ENCODE measurements at places on chromosomes 12 and 14.

GRCh38 chr14:61927520-61927919 lies 165.3 kb downstream of the SNAPC1 start:
- DNase-seq, result no peak

DNA sequence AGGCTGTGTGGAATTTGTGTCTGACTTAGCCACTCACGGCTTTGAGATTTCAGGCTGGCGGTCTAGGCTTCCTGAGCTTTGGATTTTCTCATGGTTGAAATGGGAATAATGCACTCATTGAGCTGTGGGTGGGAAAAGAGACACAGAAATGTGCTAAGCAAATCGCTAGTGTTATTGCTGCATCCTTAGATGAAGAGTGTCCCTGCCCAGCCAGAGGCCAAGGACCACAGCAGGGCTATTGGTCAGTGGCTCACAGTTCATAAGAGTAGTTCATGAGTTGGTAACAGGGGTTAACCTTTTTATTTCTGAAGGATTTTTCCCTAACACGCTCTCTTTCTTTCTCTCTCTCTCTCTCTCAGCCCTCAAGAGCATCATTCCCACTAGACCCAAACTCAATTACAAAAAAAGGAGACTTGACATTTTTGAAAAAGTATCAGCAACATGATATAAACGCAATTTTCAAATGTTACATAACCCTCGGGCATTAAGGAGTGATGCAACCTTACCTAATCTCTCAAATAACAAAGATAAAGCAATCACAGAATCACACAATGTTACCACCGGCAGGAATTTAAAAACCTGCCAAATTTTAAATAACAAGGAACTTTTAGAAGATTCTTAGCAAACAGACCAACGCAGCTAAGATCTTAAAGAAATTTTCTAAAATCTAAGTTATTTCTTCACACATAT lies 36.7 kb upstream of the RMST start:
- DNase-seq, result no peak

- DNase-seq, result no peak
Measured at GRCh38 chr12:124213666-124214347, 81.1 kb upstream of the RFLNA start.

- DNase-seq, result no peak
Measured at GRCh38 chr14:104385531-104386101, 193.9 kb upstream of the C14orf180 start.

GRCh38 chr14:105659935-105660527 lies 133.6 kb downstream of the TMEM121 start:
- DNase-seq, result no peak

DNA sequence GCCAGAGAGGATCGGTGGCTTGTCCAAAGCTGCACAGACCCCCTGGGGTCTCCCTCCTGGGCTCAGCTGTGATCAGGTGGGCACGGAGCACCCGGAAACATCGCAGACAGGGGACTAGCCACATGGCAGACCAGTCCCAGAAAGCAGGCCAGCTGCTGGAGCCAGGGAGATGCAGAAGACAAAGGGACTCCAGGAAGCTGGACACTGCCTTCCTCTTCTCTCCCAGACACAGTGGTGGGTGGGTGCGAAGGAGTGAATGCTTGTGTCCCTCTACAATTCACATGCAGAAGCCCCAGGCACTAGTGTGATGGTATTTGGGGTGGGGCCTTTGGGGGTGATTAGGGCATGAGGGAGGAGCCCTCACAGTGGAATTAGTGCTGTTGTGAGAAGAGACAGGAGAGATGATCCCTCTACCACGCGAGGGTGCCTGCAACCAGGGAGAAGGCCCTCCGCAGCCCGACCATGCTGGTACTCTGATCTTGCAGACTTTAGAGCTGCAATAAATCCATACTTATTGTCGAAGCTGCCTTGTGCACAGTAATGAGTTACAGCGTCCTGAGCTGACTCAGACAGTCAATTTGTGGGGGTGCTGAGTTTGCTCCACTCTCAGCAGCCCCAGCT lies 95.2 kb downstream of the CALM1 start:
- no peak for DNase-seq

- DNase-seq, result no peak
Measured at GRCh38 chr12:86174188-86174587, 82.0 kb downstream of the MGAT4C start.

DNA sequence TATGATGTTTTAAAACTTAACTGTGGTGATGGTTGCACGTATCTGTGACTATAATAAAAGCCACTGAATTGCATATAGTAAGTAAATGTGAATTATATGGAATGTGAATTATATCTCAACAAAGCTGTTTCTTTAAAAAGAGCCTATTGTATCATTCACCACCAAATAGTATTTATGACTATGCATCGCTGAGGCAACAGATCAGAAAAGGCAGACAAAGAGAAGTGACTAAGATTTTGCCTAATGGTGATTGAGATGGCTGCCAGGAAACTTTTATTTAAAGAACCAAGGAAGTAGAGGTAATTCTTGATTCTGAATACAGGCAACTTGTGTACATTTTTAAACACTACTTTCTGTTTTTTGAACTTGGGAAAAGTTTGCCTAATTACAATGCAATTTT lies 31.7 kb downstream of the DHRS7 start:
- no peak for DNase-seq

DNA sequence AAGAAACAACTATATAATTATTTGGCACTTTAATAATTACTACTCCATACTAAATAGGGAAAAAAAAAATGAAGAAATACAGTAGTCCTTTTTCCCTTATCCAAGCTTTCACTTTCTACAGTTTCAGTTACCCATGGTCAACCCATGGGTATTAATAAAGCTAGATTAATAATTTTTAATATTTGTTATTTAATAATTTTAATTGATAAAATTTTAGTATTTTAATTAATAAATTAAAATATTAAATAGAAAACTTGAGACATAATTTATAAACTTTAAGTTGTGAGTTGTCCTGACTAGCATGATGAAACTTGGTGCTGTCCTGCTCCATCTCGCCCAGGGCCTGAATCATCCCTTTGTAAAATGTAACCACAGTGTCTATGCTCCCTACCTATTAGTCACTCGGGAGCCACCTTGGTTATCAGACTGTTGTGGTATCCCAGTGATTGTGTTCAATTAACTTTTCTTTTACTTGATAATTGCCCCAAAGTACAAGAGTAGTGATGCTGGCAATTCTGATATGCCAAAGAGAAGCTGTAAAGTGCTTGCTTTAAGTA lies 71.8 kb downstream of the PAWR start:
- DNase-seq, result no peak

GRCh38 chr14:85409481-85410210 lies 120.3 kb upstream of the FLRT2 start:
- DNase-seq, result no peak

DNA sequence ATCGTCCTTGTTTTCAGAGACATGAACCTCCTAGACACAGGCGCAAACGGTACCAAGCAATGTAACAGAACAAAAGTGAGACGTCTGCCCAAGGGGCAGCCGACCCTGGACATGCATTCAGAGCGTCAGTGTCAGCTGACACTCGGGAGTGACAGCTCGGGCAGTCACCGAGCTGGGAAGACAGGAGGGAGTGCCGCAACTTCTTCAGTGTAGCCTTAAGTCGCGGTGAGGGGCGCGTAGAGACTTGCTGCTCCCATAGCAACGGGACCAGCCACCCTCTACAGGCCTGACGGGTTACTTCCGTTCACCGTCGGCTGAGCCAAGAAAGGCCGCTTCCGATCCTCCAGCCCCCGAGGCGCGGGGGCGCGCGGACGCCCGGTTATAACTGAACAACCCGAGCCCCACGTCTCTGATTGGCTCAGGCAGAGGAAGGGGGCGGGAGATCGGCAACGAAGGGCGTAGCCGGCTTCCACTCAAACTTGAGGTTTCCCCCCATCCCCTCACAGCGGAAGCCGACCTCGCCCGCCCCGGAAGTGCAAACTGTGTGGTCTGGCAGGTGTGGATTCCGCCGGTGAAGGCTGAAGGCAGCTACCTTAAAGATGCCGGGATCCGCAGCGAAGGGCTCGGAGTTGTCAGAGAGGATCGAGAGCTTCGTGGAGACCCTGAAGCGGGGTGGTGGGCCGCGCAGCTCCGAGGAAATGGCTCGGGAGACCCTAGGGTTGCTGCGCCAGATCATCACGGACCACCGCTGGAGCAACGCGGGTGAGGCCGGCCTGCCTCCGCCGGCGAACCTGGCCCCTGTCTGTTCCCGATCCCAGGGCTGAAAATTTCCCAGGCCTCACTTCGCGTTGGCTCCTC lies at the start of gene EIF2B2:
TSS of gene EIF2B2 (plus strand) at position 530 of the 858 bp plus-strand sequence. CDS start at position 600, 70 bp downstream.
- peak; percentile 97 for DNase-seq

- DNase-seq, result peak; percentile 96
Measured at GRCh38 chr12:31728917-31729640, at the start of gene AMN1. Gene AMN1 (minus strand): TSS chr12:31729021. CDS start chr12:31729008, 13 bp downstream.

DNA sequence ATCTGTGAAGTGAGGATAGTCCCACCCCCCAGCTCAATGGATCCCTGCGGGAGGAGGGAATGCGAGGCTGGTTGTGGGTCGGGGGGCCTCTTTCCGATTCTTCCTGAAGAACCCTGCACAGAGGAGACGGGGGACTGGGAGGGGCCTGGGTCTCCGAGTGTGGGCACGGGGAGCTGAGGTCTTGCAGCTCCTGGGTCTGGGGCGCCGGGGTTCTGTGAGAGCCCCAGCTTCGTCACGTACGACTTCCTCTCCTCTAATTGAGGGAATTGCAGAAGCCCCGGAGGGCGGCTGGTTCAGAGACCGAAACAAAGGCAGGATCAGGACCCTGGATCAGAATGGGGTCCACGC lies 66.6 kb downstream of the DIO3 start:
- no peak for DNase-seq

Data from HEK293T (cell line).